Esophagus muscularis mucosa (tissue), 4 donors: ENCODE measurements at places on chromosomes 16 and 17. TPM values are rescaled to one million over a fixed set of nuclear protein-coding genes. Genes with fewer than 3 reads are reported as not detected.

Gene PERCC1
- total RNA-seq: not detected

Gene NAGS
- 1.1 TPM for total RNA-seq

Gene NPIPA3
- 0.69 TPM for total RNA-seq

Gene ALOX12
- not detected for total RNA-seq

Gene DPEP1
- 0.99 TPM for total RNA-seq

Gene WFDC1
- 9.5 TPM for total RNA-seq

Gene SLC16A5
- total RNA-seq: 9.7 TPM
